ENCODE measurements at places on chromosomes 5 and 9.

GRCh38 chr9:96660692-96661248 lies 5.7 kb upstream of the PRXL2C start:
- no peak for DNase-seq

DNA sequence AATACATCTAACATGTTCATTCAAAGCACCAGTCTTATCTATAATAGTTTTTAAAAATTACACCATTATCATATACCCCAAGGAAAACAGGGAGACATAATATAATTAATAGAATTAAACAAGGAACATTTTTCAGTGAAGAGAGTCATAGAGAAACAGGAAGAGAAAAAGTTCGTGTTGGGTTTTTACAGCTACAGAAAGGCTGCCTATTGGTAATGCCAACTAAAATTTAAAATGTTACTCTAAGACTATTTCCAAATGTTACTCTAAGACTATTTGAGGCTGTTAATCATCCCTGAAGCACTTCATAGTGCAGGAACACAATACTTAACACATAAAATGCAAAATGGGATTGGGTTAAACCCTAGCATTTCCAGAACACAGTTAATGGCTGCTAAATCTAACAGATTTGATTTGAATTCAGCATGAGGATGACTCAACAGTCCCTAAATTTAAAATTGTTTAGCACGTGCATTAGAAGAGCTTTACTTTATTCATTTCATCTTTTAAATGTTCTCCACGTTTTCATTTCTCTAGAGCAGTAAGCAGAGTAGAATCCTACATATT lies 54.5 kb downstream of the OXCT1 start:
- DNase-seq, result no peak

- DNase-seq, result no peak
These were observed 388.3 kb downstream of the NR2F1-AS1 start for GRCh38 chr5:93192683-93193082.

GRCh38 chr5:74865804-74866595 lies at the start of gene FAM169A:
Gene FAM169A (minus strand): TSS chr5:74866387. CDS start chr5:74841676, 24,711 bp downstream.
- peak; percentile 19 for DNase-seq

GRCh38 chr9:20784196-20784595 lies 100.1 kb downstream of the FOCAD start:
- DNase-seq, result no peak

- no peak for DNase-seq
These were observed 45.0 kb upstream of the ABL1 start for GRCh38 chr9:130789747-130790672.

DNA sequence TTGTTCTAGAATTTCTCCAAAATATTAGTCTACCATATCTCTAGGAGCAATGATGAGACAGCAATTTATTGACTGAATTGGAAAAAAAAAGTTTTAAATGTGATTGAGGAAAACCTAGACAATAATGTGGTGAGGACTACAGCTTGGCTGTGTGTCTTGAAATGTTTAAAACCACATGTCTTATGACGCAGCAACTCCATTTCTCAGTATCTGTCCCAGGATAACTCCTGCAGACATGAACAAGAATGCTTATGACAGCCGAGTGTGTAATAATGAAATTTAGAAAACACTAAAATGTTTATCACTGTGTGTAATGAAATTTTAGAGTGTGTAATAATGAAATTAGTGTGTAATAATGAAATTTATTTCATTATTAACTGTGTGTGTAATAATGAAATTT lies 254.1 kb upstream of the DAPK1 start:
- no peak for DNase-seq

DNA sequence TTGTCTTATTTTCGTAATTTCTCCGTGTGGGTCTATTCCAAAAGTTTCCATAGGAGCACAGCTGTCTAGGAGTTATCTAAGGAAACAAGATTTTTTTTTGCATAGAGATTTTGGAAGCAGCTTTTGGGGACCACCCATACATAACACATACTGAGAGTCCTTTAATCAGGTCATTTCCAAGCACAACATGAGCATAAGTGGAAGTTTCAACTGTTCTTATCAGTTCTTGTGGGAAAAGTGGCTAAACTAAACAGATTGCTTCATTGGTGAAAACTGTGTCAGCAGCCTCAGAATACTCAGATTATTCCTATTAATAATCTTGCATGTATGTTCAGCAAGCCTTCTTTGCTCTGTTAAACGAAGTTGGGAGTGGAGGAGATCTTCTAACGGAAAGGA lies 153.6 kb upstream of the TYRP1 start:
- DNase-seq, result no peak

DNA sequence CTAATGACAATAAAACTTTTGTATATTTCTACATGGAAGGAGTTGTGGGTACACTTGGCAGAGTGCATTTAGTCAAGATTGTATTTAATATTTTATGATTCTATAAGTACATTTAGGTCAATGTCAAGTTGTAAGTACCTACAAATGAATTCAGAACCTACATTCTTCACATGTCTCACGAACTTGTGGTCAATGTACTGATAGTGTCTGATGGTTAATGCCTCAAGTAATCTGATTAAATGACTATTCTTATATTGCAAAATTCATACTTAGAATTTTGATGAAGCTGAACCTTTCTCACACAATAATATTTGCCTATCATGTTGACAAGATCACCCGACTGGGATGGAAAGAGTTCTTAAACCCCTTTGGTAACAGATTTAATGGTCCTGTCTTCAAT lies 444.5 kb downstream of the CTNND2 start:
- DNase-seq, result no peak

- DNase-seq, result no peak
These were observed 80.8 kb downstream of the ARRDC3 start for GRCh38 chr5:91302305-91302704.

- no peak for DNase-seq
These were observed 149.6 kb upstream of the ATP10B start for GRCh38 chr5:161001604-161002003.

- no peak for DNase-seq
These were observed 31.5 kb downstream of the SLC22A4 start for GRCh38 chr5:132325691-132326090.

DNA sequence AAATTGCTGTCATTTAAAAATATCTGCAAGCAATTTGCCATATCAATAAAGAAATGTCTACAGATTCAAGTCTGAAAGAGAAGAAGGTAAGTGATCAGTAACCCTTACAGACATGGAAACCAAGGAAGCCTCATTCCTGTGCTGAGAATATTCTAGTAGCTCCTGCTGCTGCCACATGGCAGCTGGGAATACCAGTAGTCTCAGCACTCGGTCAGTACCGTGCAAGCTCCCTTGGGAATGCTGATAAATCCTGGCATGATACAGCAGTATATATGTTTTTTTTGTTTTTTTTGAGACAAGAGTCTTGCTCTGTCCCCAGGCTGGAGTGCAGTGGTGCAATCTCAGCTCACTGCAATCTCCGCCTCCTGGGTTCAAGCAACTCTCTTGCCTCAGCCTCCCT lies 27.9 kb downstream of the NANS start:
- no peak for DNase-seq

DNA sequence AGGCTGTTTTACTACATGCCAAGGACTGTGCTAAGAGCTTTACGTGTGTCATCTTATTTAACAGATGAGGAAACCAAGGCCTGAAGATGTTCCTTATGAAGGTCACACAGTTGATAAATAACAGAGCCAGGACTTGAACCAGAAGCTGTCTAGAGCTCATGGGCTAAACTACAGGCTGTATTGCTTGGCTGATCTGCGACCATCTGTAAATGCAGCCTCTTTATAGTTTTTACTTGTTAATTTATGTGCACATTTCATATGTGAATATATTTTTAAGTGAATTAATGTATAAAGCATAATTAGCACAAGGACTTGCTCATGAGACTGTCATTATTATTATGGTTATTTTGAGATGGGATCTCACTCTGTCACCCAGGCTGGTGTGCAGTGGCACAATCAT lies 19.3 kb upstream of the GNPDA1 start:
- no peak for DNase-seq

- DNase-seq, result peak; percentile 9
These were observed 31.1 kb upstream of the CPLX2 start for GRCh38 chr5:175840050-175840841.

Data from astrocyte of the spinal cord (primary cell).